Keratinocyte (primary cell): ENCODE measurements at places on chromosomes 4 and X. TPM values are rescaled to one million over a fixed set of nuclear protein-coding genes. Genes with fewer than 3 reads are reported as not detected.

ETNPPL gene
- polyA plus RNA-seq, result not detected in 3 replicates

DNA sequence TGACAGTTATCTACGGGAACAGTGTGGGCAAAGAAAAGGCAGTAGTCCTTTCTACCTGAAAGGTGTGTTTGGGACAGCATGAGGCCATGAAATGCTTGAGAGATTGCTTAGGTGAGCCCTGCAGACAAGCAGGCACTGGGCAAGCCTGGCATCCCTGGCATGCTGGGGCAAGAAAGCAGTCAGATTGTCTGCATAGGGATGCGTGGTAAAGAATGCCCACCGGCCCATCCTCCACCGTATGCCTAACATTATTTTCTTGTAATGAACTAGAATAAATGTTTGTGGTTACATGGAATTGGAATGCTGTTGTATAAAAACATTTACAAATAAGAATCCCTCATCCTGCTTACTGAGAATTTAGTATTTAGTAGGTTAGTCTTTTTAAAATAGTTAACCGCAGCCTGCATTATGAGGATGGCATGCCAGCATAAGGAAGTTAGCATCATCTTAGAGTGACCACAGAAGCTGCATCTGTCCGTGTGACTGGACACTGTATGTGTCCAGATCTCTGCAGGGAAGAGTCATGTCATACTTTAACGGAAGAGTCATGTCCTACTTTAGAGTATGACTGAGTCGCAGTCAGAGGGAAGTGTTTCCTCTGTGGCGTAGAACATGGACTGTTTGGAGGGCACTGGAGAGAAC is 18.9 kb downstream of the ZBTB49 start:
- H3K36me3 ChIP-seq, result peaks cover 6% of the 10 kb centered on the region
- H3K27ac ChIP-seq, result no peak overlapping the region
- no peak for DNase-seq
- H3K4me1 ChIP-seq, result peaks cover 9% of the 10 kb centered on the region

- no peaks in the 10 kb centered on the region for H3K4me1 ChIP-seq
- no peak for DNase-seq
- H3K4me3 ChIP-seq, result no peak overlapping the region
- H3K36me3 ChIP-seq, result no peaks in the 10 kb centered on the region
- H3K27ac ChIP-seq, result no peak overlapping the region
- H3K27me3 ChIP-seq, result no peaks in the 10 kb centered on the region
Observed at GRCh38 chr4:188942606-188943005, 803.4 kb downstream of the TRIML1 start.

ASMT gene
- 0.08 to 0.23 TPM in 2 of 3 replicates, not detected in the other for polyA plus RNA-seq

GDPD2 gene
- polyA plus RNA-seq, result 4.4 to 22.1 TPM (median 7.2 TPM) in 3 replicates

- no peaks in the 10 kb centered on the region for H3K27me3 ChIP-seq
- peak overlapping the region; percentile 65 for H3K27ac ChIP-seq
- peaks cover 17% of the 10 kb centered on the region for H3K4me1 ChIP-seq
- peak; percentile 57 for DNase-seq
- H3K4me3 ChIP-seq, result no peak overlapping the region
Observed at GRCh38 chrX:20067709-20068561, 48.8 kb downstream of the MAP7D2 start.

GRCh38 chr4:163109967-163110366 is 56.7 kb downstream of the NAF1 start:
- H3K27me3 ChIP-seq, result no peaks in the 10 kb centered on the region
- H3K4me3 ChIP-seq, result no peak overlapping the region
- H3K36me3 ChIP-seq, result no peaks in the 10 kb centered on the region
- no peak overlapping the region for H3K27ac ChIP-seq

DNA sequence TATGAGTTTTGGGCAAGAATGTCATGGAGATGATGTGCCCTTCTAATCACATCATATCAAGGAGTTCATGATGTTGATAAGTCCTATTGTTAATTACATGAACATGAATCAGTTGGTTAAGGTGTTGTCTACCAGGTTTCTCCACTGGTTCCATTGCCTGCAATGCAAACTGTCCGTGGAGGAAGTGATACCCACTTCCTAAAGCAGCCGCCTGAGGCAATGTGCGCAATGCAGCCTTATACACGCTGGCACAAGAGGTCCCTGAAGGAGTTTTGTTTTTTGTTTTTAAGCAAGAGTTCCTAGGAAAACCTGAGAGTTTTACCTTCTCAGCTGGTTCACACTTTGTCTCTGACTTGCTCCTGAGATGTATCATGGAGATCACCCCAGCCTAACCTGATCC is 5.9 kb upstream of the GPKOW start:
- no peaks in the 10 kb centered on the region for H3K27me3 ChIP-seq
- H3K4me1 ChIP-seq, result no peaks in the 10 kb centered on the region
- no peak overlapping the region for H3K27ac ChIP-seq
- DNase-seq, result no peak
- no peak overlapping the region for H3K4me3 ChIP-seq

TMEM271 gene
- not detected in 3 replicates for polyA plus RNA-seq

- no peak overlapping the region for H3K4me3 ChIP-seq
- no peak overlapping the region for H3K27ac ChIP-seq
- H3K36me3 ChIP-seq, result no peaks in the 10 kb centered on the region
- DNase-seq, result no peak
- H3K4me1 ChIP-seq, result no peaks in the 10 kb centered on the region
- H3K27me3 ChIP-seq, result no peaks in the 10 kb centered on the region
Observed at GRCh38 chrX:148774276-148774675, 273.9 kb downstream of the AFF2 start.

GRCh38 chrX:3144651-3145050 is 103.4 kb downstream of the ARSF start:
- H3K27ac ChIP-seq, result no peak overlapping the region
- no peaks in the 10 kb centered on the region for H3K27me3 ChIP-seq
- no peak overlapping the region for H3K4me3 ChIP-seq
- H3K4me1 ChIP-seq, result no peaks in the 10 kb centered on the region

GRCh38 chrX:7972586-7972985 is 45.4 kb upstream of the PNPLA4 start:
- H3K4me3 ChIP-seq, result no peak overlapping the region
- H3K27me3 ChIP-seq, result no peaks in the 10 kb centered on the region
- no peaks in the 10 kb centered on the region for H3K36me3 ChIP-seq
- DNase-seq, result no peak

GRCh38 chr4:4289597-4289940 is 385 bp downstream of the LYAR start:
- H3K4me1 ChIP-seq, result peaks cover 17% of the 10 kb centered on the region
- peaks cover 22% of the 10 kb centered on the region for H3K36me3 ChIP-seq
- no peaks in the 10 kb centered on the region for H3K27me3 ChIP-seq
- H3K27ac ChIP-seq, result peak overlapping the region; percentile 73

DNA sequence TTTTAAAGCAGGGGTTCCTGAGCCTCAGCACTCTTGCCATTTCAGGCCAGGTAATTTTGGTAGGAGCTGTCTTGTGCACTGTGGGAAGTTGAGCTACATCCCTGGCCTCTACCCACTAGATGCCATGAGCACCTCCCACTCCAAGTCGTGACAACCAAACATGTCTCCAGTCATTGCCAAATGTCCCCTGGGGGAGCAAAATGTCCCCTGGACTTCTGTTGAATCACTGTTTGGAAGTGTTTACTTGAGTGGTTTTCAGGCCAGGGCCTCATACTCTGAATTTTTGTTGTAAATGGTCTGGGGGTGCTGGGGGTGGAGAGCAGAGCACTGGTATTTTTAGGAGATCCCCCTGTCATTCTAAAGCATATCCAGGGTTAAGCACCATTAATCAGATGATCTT is 3.2 kb downstream of the PDK3 start:
- peaks cover 2% of the 10 kb centered on the region for H3K4me1 ChIP-seq
- DNase-seq, result no peak
- no peaks in the 10 kb centered on the region for H3K27me3 ChIP-seq
- no peak overlapping the region for H3K27ac ChIP-seq
- H3K36me3 ChIP-seq, result no peaks in the 10 kb centered on the region

DNA sequence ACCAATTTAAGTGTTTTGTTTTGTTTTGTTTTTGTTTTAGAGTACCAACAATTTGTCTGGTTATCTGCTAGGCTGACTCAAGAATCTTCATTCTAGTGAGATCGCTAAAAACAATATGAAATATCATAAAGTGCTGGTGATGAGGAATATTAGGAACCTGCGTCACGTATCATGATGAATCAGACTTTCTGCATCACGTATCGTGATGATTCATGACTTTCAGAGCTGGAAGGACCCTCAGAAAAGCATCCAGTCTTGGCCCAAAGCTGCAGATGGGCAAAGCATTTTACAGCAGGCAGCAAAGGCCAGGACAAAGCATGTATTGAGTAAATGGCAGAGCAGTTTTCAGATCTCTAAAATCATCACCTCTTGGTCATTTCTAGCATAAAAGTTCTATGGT is 278.0 kb upstream of the BOD1L1 start:
- no peak overlapping the region for H3K27ac ChIP-seq
- no peaks in the 10 kb centered on the region for H3K36me3 ChIP-seq
- peaks cover 40% of the 10 kb centered on the region for H3K4me1 ChIP-seq

DNA sequence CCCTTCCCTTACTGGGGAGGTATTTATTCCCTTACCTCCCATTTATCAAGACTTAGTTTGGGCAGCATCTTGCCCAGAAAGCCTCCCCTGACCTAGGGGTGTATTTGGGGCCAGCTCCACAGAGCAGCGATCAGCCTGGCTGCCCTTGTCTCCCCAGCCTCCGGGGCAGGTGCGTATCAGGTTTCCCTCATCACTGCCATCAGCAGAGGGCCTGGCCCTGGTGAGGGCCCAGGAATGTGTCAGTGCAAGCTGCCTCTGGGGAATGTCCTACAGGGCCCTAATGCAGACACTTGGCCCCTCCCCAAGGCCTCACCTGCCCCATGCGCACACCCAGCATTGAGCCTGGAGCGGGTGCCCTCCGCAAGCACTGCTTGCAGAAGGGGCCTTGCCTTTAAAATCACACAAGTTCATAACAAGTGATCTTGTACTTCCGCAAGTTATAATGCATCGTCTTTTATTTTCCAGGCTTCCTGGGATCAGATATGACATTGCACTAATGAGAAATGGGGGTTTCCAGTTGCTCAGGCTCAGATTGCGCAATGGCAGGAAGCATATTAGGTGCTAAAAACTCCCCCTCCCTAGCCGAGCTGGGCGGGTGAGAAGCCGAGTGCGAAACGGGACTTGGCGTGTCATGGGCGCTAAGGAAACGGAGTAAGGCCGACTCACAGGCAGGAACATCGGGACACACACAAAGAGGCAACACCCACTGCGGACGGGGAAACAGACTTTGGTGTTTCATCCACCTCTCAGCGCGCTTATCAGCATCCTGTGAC is 25.4 kb upstream of the AFAP1 start:
- H3K27ac ChIP-seq, result peak overlapping the region; percentile 64
- no peaks in the 10 kb centered on the region for H3K27me3 ChIP-seq

DNA sequence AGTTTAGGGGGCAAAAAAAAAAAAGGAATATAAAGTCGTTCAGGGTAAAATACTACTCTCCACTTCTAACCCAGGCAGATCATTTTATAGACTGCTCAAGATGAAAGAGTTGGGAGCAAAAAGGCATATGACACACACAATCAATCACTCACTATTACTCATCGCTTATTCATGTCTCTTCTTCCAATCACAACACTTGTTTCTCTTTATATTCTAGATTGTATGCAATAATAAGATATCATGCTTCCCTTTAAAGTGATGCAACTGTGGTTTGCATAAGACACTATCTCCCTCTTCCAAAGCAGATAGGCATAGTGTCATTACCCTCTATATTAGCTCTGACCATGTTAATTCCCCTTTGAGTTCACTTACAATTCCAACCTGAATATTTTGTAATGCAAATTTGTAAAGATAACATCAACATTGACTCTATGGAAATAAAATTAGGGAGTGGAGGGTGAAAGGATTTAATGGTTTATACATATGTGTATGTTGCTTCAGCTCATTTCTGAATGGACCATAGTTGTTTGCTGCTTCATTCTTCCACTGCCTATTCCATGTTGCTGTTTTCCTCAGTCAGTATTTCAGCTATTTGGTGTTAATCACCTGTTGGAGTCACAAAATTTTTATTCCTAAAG is 154.9 kb upstream of the EPHA5 start:
- no peaks in the 10 kb centered on the region for H3K36me3 ChIP-seq
- no peaks in the 10 kb centered on the region for H3K27me3 ChIP-seq
- H3K4me1 ChIP-seq, result peaks cover 4% of the 10 kb centered on the region
- H3K4me3 ChIP-seq, result no peak overlapping the region
- peak; percentile 1 for DNase-seq

PTTG2 gene
- not detected in 3 replicates for polyA plus RNA-seq

DNA sequence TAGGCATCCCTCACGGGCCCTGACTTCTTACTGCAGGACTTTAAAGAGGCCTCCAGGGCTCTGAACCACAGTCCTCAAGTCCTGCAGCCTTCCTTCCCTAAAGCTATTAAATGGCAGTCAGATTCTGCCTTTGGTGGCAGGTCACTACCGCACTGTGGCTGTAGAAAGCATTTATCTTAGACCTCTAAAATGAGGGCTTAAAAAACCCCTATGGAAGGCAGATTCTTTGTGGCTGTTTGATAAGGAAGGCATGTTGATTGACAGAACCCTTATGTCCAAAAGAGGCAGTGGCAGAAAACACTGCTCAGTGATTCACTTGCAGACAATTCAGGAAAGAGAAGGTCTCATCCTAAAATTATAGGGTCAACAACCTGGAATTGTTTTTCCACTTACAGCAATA is 79.2 kb downstream of the FBXL5 start:
- no peaks in the 10 kb centered on the region for H3K36me3 ChIP-seq
- no peak for DNase-seq
- no peaks in the 10 kb centered on the region for H3K4me1 ChIP-seq
- H3K27ac ChIP-seq, result no peak overlapping the region

DNA sequence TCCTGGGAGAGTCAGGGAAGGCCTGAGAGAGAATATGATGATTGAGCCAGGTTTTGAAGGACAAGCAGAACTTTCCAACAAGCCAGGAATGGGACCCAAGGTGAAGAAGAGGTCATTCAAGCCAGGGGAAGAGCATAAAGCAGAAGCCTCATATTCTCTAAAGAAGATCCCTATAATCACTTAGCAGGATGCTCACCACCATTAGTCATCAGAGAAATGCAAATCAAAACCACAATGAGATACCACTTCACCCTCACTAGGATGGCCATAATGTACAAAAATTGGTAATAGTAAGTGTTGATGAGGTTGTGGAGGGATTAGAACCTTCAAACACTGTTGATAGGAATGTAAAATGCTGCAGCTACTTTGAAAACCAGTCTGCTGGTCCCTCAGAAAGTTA is 20.5 kb upstream of the SUPT20HL1 start:
- no peak for DNase-seq
- no peaks in the 10 kb centered on the region for H3K4me1 ChIP-seq
- H3K4me3 ChIP-seq, result no peak overlapping the region
- no peak overlapping the region for H3K27ac ChIP-seq
- no peaks in the 10 kb centered on the region for H3K27me3 ChIP-seq
- H3K36me3 ChIP-seq, result no peaks in the 10 kb centered on the region

DNA sequence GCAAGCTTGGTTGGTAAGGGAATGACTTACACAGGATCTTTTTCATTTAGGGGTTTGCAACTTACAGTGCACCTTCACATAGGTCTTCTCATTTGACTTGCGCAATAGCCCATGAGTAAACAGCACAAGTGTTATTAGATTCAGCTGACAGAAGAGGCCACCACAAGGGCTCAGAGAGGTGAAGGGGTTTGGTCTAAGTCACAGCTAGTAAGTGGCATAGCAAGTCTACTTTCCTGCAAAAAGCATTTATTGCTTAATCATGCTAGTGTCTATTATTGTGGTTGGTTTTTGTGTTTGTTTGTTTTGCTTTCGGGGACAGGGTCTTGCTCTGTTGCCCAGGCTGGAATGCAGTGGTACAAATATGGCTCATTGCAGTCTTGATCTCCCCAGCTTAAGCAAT is 83.3 kb downstream of the SPRY1 start:
- no peak overlapping the region for H3K27ac ChIP-seq
- DNase-seq, result no peak
- no peaks in the 10 kb centered on the region for H3K27me3 ChIP-seq
- peaks cover 11% of the 10 kb centered on the region for H3K4me1 ChIP-seq
- no peak overlapping the region for H3K4me3 ChIP-seq
- H3K36me3 ChIP-seq, result no peaks in the 10 kb centered on the region
